CD4-positive, alpha-beta T cell (primary cell): ENCODE measurements at places on chromosomes 2 and 18.
A peak's percentile ranks its signal among the peaks of the same experiment; 100 is the strongest.

DNA sequence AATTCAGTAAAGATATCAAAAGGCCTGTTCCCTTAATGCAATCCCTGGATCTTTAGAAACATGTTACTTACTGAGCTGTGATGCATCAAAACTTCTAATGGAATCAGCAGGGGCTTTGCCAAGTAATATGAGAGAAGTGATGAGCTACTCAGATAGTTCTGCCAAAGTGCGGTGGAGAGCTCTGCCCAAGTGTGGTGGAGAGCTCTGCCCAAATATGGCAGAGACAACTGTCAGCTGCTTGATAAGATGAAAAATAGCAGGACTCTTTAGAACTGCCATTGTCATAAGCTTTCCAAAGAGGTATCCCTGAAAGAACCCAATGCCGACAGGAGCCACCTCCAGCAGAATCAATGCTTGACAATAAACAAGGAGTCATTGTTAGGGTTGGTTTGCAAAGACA, 167.9 kb upstream of the SLC39A10 start:
- no peaks in the 10 kb centered on the region for H3K36me3 ChIP-seq
- DNase-seq: no peak
- H3K27me3 ChIP-seq: no peaks in the 10 kb centered on the region
- no peak overlapping the region for H3K4me3 ChIP-seq
- H3K27ac ChIP-seq: no peak overlapping the region

- no peak overlapping the region for H3K4me3 ChIP-seq
- no peaks in the 10 kb centered on the region for H3K36me3 ChIP-seq
- H3K27ac ChIP-seq: no peak overlapping the region
- no peaks in the 10 kb centered on the region for H3K27me3 ChIP-seq
- no peak for DNase-seq
Observed at GRCh38 chr18:53629337-53629736, 595.1 kb downstream of the MBD2 start.

DNA sequence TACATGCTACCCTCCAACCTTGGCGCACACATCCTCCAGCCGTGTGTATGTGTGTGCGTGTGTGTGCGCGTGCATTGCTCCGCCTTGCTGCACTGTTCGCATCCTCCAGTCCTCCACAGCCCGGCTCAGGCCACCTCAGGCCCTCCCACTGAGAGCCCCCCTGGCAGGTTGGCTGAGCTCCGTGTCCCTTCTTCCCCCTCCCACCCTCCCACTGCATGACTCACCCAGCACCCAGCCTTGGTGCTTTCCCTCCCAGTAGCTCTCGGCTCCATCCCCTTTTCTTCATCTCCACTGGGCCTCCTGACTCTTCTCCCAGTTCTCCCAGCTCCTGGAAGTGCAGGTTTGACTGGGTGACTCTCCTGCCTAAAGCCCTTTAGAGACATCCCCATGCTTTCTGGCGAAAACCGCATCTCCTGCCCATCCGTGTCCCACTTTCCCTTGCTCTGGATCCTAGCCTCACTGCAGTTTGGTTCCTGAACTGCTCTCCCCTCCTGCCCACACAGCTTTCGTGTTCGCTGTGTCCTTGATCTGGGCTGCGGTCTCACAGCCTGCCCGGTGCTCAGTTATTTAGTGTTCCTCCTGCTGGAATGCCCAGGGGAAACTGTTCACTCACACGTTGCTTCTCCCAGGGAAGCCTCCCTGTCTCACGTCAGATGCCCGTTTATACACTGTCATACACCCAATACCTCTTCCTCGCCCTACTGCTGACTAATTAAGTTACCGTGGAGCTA, 4.9 kb downstream of the TMEM177 start:
- H3K27me3 ChIP-seq: no peaks in the 10 kb centered on the region
- no peak for DNase-seq
- peaks cover 37% of the 10 kb centered on the region for H3K36me3 ChIP-seq
- peaks cover 18% of the 10 kb centered on the region for H3K4me1 ChIP-seq

- H3K27ac ChIP-seq: no peak overlapping the region
- H3K36me3 ChIP-seq: no peaks in the 10 kb centered on the region
- H3K27me3 ChIP-seq: no peaks in the 10 kb centered on the region
Observed at GRCh38 chr2:160892204-160892603, 268.0 kb upstream of the TANK start.

DNA sequence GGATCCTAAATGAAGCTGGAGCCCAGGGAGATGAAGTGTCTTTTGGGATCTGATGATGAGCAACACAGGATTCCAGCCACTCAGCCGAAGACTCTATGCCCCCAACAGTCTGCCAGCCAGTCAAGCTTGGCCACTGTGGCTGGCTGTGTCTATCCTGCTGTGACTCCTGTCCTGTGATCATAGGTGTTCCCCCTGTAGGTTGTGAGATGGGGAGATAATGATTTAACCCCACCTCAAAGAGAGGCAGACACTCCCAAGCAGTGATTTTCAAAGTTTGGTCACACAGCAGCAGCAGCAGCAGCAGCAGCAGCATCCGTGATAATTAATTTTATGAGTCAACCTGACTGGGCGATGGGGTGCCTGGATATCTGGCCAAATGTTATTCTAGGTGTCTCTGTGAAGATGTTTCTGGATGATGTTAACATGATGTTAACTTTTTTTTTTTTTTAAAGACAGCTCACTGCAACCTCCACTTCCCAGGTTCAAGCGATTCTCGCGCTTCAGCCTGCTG, 21.4 kb upstream of the RHOB start:
- H3K4me1 ChIP-seq: peaks cover 22% of the 10 kb centered on the region
- no peaks in the 10 kb centered on the region for H3K36me3 ChIP-seq
- no peak overlapping the region for H3K27ac ChIP-seq
- DNase-seq: no peak
- H3K4me3 ChIP-seq: no peak overlapping the region

- H3K27me3 ChIP-seq: no peaks in the 10 kb centered on the region
- H3K27ac ChIP-seq: no peak overlapping the region
- no peak for DNase-seq
- H3K4me1 ChIP-seq: no peaks in the 10 kb centered on the region
Observed at GRCh38 chr18:6109743-6110142, 214.4 kb upstream of the TMEM200C start.

- H3K4me1 ChIP-seq: peaks cover 27% of the 10 kb centered on the region
- no peak overlapping the region for H3K4me3 ChIP-seq
- no peak overlapping the region for H3K27ac ChIP-seq
- no peaks in the 10 kb centered on the region for H3K36me3 ChIP-seq
- no peak for DNase-seq
Observed at GRCh38 chr2:39099870-39100728, 20.8 kb downstream of the SOS1 start.

- no peak for DNase-seq
- H3K4me3 ChIP-seq: no peak overlapping the region
- no peaks in the 10 kb centered on the region for H3K4me1 ChIP-seq
- H3K27me3 ChIP-seq: no peaks in the 10 kb centered on the region
- no peaks in the 10 kb centered on the region for H3K36me3 ChIP-seq
- no peak overlapping the region for H3K27ac ChIP-seq
Observed at GRCh38 chr2:56682397-56682760, 498.6 kb downstream of the CCDC85A start.

GRCh38 chr2:6011921-6012320, 319.7 kb downstream of the SOX11 start:
- no peak for DNase-seq
- no peaks in the 10 kb centered on the region for H3K36me3 ChIP-seq
- H3K27ac ChIP-seq: no peak overlapping the region
- H3K4me3 ChIP-seq: no peak overlapping the region
- H3K27me3 ChIP-seq: no peaks in the 10 kb centered on the region
- no peaks in the 10 kb centered on the region for H3K4me1 ChIP-seq

- no peak overlapping the region for H3K27ac ChIP-seq
- no peak overlapping the region for H3K4me3 ChIP-seq
- no peaks in the 10 kb centered on the region for H3K27me3 ChIP-seq
- H3K36me3 ChIP-seq: no peaks in the 10 kb centered on the region
- no peaks in the 10 kb centered on the region for H3K4me1 ChIP-seq
- no peak for DNase-seq
Observed at GRCh38 chr2:220194630-220195584, 567.5 kb downstream of the SLC4A3 start.

DNA sequence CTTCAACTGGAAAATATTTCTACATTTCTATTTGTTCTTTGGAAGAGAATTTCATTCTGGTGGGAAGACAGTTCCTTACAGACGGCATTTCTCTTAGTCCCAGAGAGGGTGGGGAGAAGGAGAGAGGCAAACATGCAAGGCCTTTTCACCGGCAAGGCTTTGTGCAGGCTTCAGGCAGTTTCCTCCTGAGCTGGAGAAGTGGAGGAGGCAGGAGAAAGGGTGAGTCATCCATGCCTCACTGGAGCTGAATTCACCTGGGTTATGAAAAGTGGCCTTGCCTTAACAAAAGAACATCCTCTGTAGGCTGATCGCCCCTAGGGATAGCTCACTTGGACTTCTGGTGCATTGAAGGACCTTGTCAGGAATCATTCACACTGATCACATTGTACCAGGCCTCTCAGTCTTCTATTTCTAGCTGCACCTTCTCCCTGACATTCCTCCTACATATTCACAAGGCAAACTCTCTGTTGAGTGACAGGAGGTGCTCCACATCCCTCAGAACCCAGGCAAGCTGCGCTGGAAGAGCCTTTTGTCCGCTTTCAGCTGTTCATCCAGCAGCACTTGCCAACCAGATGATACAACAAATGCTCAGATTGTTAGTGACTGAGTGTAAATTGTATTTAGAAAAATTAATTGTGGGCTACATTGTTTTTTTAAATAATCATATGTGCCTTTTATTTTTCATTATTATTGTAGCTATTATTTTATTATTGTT, 796.1 kb downstream of the DCDC2C start:
- no peaks in the 10 kb centered on the region for H3K4me1 ChIP-seq
- no peak for DNase-seq
- H3K27me3 ChIP-seq: no peaks in the 10 kb centered on the region
- H3K27ac ChIP-seq: no peak overlapping the region

GRCh38 chr2:158518084-158518483, 61.3 kb downstream of the PKP4 start:
- H3K36me3 ChIP-seq: no peaks in the 10 kb centered on the region
- H3K27ac ChIP-seq: no peak overlapping the region
- no peak overlapping the region for H3K4me3 ChIP-seq
- no peaks in the 10 kb centered on the region for H3K4me1 ChIP-seq

GRCh38 chr2:100974712-100975520, 27.2 kb upstream of the RPL31 start:
- H3K4me3 ChIP-seq: no peak overlapping the region
- no peaks in the 10 kb centered on the region for H3K36me3 ChIP-seq
- DNase-seq: no peak
- H3K4me1 ChIP-seq: no peaks in the 10 kb centered on the region

DNA sequence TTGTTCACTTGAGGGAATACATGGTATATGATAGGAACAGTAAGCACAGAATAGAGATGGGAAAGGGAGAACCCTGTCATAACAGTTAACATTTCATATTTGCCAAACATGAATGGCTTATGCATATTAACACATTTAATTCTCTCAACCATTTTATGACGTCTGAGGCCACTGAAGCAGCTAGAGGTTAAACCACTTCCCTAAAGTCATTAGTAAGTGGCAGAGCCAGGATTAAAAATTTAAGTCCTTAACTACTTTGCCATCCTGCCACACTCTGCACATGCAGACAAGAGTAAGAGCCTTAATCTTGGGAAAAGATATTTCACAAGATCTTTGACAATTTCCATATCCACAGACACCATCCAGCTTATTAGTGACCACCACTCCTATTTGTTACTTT, 2.1 kb downstream of the LIPT1 start:
- H3K36me3 ChIP-seq: peaks cover 21% of the 10 kb centered on the region
- H3K27me3 ChIP-seq: no peaks in the 10 kb centered on the region

DNA sequence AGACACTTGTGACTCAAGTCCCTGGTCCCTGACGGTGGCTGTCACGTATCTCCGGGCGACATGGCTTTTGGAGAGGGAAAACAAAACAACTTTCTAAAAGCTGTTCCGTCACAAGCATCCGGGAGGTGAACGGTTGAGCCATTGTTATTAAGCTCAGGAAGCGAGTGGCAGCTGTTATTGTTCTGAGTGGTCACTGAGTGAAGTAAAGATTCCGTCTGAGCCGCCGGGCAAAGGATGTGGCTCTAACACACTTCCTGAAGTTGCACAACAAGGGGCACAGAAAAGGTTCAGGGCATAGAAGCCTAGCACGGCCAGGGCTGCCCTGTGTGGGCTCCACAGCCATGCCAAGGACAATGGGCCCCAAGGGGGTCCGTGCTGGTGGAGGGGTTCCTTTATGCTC, 24.3 kb downstream of the INPP5D start:
- H3K27me3 ChIP-seq: no peaks in the 10 kb centered on the region
- DNase-seq: peak; percentile 36
- peak overlapping the region; percentile 19 for H3K4me3 ChIP-seq
- peaks cover 31% of the 10 kb centered on the region for H3K36me3 ChIP-seq

DNA sequence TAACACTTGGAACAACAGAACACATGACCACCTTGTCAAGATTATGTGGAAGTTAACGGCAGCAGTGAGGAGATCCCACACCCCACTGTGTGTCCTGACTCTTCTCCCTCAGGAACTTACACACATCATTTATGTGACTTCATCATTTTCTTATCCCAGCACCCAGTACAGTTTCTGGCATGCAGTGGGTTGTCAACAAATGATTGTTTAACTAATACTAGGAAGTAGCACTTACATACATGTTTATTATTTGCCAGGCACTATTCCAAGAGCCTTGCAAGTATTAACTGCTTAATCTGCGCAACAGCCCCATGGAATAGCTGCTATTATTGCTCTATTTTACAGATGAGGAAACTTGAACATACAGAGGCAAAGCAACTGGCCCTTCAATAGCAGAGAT, 391.5 kb downstream of the TXNL1 start:
- no peak overlapping the region for H3K4me3 ChIP-seq
- H3K27ac ChIP-seq: no peak overlapping the region
- no peaks in the 10 kb centered on the region for H3K36me3 ChIP-seq
- DNase-seq: no peak

DNA sequence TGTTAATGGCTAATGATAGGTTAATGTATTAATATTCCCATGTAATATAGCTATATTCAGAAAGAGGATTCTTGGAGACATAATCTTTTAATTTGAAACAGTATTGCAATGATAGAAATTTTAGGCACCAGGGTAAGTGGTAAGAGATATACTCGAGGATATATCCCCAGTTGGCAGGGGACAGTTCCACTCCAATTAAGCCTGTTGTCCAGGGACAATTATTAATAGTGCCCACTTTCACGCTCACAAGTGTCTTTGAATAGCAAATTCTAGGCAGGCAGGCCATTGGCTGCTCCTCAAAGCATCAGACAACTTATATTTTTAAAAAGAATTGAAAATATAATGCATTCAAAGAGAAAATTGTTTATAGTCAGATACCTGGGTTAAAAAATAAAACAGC, 190.7 kb downstream of the PDE11A start:
- no peaks in the 10 kb centered on the region for H3K36me3 ChIP-seq
- no peaks in the 10 kb centered on the region for H3K27me3 ChIP-seq
- no peak overlapping the region for H3K27ac ChIP-seq
- H3K4me1 ChIP-seq: no peaks in the 10 kb centered on the region

GRCh38 chr2:49924044-49924817, 769.9 kb upstream of the FSHR start:
- H3K4me3 ChIP-seq: no peak overlapping the region
- no peaks in the 10 kb centered on the region for H3K36me3 ChIP-seq
- H3K4me1 ChIP-seq: no peaks in the 10 kb centered on the region
- no peaks in the 10 kb centered on the region for H3K27me3 ChIP-seq
